Osteoblast (primary cell): ENCODE measurements at places on chromosomes 12 and 14. TPM values are rescaled to one million over a fixed set of nuclear protein-coding genes. Genes with fewer than 3 reads are reported as not detected.

The KRT3 gene
- total RNA-seq, result not detected in 2 replicates

The PTPRO gene
- total RNA-seq, result under 0.01 and 0.29 TPM in 2 replicates

The BLTP3B gene
- 55.7 and 64.8 TPM in 2 replicates for total RNA-seq

The AQP6 gene
- total RNA-seq, result not detected in 2 replicates

The SIX6 gene
- total RNA-seq, result under 0.01 TPM in 1 of 2 replicates, not detected in the other
